ENCODE measurements at places on chromosomes 3 and 15. TPM values are rescaled to one million over a fixed set of nuclear protein-coding genes. Genes with fewer than 3 reads are reported as not detected.

CCR9 gene
- not detected for total RNA-seq

UNC13C gene
- total RNA-seq = not detected

AMT gene
- 3.1 TPM for total RNA-seq

CDCP1 gene
- 0.41 TPM for total RNA-seq

THSD4 gene
- not detected for total RNA-seq

DOCK3 gene
- 4.1 TPM for total RNA-seq

COL7A1 gene
- total RNA-seq = 5.5 TPM

HIGD2B gene
- total RNA-seq = 0.68 TPM

MIX23 gene
- total RNA-seq = 99.6 TPM

CISH gene
- 222 TPM for total RNA-seq

GPR171 gene
- 31.2 TPM for total RNA-seq

DNA sequence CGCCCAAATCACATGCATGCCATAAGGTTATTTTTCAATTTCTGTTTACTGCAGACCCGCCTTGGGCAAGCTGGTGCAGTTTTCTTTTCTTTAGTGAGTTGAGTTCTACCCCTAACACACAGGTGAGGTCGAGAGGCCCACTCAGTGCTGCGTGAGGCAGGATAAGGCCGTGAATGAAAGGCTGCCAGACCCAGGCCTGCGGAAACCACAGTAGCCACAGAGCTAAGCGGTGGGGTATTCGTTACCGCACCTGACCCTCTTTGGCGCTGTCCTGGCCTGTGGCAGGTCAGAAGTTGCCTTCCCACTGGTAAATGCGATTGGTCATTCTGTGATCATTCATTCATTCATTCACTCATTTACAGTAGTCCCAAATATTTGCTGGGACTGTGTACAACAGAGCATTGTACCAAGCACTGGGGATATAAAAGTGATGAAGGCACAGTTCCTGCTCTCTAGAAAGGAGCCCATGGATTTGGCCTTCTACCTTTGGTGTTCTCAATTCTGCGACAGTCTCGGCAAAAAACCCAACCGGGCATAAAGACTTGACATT, 144.8 kb downstream of the XXYLT1 start:
- no peak for DNase-seq

GRCh38 chr15:39432912-39433348, 147.9 kb upstream of the THBS1 start:
- DNase-seq = no peak

- no peak for DNase-seq
These were observed 254.6 kb downstream of the UACA start for GRCh38 chr15:70508561-70509281.

DNA sequence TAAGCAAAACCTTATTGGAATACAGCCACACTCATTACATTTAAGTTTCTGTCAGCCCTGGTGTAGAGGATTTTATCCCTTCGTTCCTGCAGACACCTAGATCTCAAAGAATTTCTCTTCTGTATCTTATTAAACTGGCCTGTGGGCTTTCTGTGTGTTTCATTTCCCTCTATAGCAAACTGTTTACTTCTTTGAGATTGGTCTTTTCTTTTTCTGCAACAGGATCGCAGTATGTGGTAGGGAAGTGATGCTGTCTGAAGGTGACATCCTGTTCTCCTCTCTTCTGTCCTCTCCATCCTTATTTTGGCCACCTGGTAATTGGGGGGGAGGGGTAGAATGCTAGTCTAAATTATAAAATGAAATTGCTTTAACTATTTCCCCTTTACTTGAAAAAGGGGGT, 25.5 kb downstream of the ATP1B3 start:
- DNase-seq = no peak

DNA sequence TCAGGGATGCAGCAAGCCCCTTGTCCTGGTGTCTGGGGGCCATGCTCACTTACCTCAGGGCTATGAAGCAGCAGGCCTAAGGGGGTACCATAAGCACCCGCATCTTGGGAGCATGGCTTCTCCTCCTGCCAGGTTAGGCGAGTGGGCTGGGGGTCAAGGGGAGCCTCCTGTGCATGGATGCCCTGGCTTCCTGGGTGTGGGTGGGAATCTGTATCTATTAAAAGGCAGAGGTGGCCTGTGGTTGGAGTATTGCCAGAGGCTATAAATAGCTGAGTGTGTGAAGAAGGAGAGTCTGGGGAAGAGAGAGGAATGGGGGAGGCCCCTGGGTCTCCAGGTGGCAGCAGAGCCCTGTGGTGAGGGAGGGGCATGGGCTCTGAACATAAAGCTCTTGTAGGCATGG, 19.5 kb downstream of the ACVR2B start:
- DNase-seq = no peak

- DNase-seq = no peak
These were observed 142.7 kb upstream of the DPPA4 start for GRCh38 chr3:109480014-109480413.

DNA sequence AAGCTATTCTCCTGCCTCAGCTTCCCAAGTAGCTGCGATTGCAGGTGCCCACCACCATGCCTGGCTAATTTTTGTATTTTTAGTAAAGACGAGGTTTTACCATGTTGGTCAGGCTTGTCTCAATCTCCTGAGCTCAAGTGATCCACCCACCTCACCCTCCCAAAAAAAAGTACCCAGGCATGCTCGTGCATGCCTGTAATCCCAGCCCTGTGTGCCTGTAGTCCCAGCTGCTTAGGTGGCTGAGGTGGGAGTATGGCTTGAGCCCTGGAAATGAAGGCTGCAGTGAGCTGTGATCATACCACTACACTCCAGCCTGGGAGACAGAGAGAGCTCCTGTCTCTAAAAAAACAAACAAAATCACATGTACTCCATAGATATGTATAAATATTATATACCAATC, 176.5 kb downstream of the SOX2 start:
- DNase-seq = no peak

DNA sequence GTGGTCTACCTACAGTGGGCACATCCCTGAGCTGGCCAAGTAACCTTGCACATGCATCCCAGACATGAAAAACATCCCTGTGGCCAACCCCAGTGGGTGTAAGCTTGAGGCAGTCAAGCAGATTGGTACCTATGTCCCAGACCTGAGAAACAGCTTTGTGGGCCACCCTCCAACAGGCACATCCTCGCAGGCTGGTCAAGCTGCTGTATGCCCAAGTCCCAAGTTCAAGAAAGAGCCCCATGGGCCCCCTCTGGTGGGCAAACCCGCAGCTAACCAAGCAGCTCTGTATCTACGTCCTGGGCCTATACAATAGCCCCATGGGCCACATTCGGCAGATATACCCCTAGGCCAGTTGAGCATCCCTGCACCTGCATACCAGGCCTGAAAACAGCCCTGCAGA, 186.3 kb upstream of the GPR149 start:
- no peak for DNase-seq

GRCh38 chr3:195385526-195385925, 57.3 kb downstream of the ACAP2 start:
- no peak for DNase-seq

GRCh38 chr15:74773731-74774252, 8.1 kb upstream of the CSK start:
- no peak for DNase-seq

DNA sequence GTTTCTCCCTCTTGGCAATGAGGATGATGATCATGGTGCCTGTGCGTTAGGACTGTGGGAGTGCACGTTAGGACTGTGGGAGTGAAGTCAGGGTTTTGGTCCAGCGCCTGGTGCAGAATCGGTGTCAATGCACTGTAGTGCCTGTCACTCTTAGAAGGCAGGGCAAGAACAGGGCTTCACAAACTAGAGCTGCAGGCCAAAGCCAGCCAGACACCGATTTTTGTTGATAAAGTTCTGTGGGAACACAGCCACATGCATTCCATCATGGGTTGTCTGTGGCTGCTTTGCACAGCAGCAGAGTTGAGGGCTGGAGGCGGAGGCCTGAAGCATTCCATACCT, 32.6 kb upstream of the NR2C2 start:
- DNase-seq = no peak

- DNase-seq = no peak
These were observed 26.9 kb downstream of the RAB11A start for GRCh38 chr15:65896236-65896635.

GRCh38 chr3:3654916-3655315, 144.3 kb upstream of the LRRN1 start:
- no peak for DNase-seq

DNA sequence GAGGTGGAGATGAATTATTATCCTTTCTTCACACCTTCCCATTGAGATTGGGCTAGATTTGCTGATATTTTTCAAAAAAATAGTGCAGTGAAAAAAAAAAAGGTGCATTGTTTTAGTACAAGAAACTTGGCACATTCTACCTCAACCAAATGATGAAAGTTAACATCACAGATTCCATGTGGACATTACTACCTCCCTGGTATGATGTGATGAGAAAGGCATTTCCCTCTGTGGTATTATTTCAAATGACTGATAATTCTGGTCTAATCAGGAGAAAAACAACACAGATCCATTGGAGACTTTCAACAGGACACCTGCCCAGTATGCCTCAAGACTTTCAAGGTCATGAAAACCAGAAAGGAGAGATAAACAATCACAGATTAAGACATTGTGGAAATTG, 313.4 kb downstream of the BCHE start:
- no peak for DNase-seq

GRCh38 chr3:94433811-94434210, 370.9 kb downstream of the NSUN3 start:
- no peak for DNase-seq

GRCh38 chr3:69890084-69890483, 109.4 kb upstream of the SAMMSON start:
- no peak for DNase-seq

GRCh38 chr3:126758026-126758425, 54.0 kb downstream of the CHCHD6 start:
- no peak for DNase-seq

GRCh38 chr3:195203606-195204005, 67.4 kb downstream of the XXYLT1 start:
- DNase-seq = no peak
